ENCODE measurements at places on chromosomes 5 and 9.
A peak's percentile ranks its signal among the peaks of the same experiment; 100 is the strongest.

DNA sequence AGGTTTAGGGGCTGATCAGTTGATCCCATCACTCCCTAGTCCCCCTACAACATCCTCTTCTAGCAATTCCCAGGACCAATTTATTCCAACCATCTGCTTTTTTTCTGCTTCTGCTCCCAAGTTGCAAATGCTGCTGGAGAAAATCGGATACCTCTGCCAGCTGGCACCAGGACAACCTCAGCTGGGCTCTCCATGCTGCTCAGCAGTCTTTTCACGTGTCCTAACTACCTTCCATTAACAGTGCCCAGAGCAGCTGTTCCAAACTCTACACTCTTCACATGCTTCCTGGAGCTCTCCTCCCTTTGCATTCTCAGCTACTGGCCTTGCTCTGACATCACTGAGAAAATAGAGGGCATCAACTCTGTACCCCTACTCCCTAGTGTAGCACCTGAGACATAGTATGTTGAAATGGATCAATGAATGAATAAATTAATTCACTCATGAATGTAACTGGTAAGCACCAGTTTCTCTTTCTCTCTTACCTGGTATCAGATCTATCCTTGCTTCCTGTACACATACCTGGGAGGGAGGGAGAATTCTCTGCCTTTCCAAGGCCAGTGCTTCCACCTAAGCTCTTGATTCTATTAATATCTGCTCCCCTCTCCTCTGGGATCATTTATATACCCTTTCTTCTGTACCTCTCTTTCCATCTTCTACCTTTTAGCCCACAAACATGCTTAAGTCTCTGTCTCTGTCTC lies 191.0 kb downstream of the RAB3C start:
- no peak for DNase-seq
- H3K27ac ChIP-seq = no peak overlapping the region
- H3K27me3 ChIP-seq = no peaks in the 10 kb centered on the region

DNA sequence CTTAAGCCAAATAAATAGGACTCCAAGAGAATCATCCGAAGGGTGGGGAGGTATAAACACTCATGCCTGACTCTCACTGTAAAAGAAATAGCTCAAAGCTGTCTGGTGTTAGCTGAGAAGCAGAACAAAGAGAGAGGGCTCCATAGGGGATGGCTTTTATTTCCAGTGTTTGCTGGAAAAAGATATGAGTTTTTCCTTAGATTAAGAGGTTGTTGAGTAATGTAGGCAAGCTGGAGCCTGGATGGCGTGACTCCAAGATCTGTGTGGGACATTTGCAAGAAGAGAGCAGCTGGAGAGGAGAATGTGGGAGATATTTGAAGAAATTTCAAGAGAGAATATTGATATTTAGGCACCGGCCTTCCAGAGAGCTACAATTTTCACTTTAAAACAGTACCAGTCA lies 793.7 kb upstream of the RGMB start:
- no peak overlapping the region for H3K27ac ChIP-seq
- no peak overlapping the region for H3K4me3 ChIP-seq
- H3K27me3 ChIP-seq = no peaks in the 10 kb centered on the region

- H3K27ac ChIP-seq = no peak overlapping the region
- no peaks in the 10 kb centered on the region for H3K36me3 ChIP-seq
- H3K4me3 ChIP-seq = no peak overlapping the region
- no peaks in the 10 kb centered on the region for H3K27me3 ChIP-seq
These were observed 133.3 kb downstream of the CACNA1B start for GRCh38 chr9:138010861-138011260.

DNA sequence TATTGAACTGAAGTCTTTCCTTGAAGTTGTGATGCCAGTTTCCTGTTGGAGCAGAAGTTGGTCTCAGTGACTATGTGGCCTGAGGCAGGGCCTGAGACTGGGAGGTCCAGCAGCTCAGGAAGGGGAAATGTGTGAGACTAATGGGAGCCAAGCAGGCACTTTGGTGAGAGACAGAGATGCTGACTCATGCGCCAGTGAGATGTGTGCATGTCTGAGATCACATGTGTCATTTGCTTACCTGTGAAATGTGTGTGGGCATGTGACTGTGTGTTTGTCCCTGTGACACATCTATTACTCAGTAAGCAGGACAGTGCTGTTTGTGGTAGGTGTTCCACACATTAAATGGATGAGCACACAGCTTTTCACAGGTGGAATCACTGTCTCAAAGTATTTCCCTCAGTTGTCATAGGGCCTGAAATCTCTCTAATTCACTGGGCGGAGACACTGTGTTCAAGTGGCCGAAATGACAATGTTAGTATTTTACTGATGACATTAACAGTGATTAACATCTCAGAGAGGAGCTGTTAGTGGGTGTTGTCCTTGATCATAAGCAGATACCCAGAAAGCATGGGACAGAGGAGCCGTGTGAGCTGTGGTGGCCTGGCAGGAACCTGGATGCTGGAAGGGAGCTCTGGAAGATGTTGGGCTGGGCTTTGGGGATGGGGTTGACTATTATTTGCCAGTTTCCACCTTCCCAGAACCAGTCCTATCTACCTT lies 7.4 kb downstream of the NPR2 start:
- H3K4me3 ChIP-seq = no peak overlapping the region
- no peak overlapping the region for H3K27ac ChIP-seq
- peaks cover 28% of the 10 kb centered on the region for H3K4me1 ChIP-seq
- no peak for DNase-seq

DNA sequence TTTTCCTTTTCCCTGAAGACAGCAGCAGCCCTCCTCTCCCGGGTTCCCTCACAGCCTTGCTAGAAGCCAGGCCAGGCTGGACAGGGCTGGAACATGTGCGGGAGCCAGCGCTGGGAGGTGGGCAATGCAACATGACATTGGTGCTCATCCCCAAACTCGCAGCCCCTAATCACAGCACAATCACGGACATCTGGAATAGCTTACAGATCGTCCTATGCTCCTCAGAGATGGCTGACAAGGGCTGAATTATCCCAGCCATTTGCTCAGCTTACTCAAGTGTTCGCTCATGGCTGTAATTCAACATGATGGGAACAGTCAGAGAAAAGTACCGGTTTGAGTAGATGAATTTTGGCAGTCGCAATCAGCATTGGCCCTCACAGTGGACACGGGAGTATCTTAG lies 49.8 kb downstream of the FSTL4 start:
- no peaks in the 10 kb centered on the region for H3K4me1 ChIP-seq
- H3K27me3 ChIP-seq = no peaks in the 10 kb centered on the region
- no peak overlapping the region for H3K4me3 ChIP-seq
- DNase-seq = no peak

DNA sequence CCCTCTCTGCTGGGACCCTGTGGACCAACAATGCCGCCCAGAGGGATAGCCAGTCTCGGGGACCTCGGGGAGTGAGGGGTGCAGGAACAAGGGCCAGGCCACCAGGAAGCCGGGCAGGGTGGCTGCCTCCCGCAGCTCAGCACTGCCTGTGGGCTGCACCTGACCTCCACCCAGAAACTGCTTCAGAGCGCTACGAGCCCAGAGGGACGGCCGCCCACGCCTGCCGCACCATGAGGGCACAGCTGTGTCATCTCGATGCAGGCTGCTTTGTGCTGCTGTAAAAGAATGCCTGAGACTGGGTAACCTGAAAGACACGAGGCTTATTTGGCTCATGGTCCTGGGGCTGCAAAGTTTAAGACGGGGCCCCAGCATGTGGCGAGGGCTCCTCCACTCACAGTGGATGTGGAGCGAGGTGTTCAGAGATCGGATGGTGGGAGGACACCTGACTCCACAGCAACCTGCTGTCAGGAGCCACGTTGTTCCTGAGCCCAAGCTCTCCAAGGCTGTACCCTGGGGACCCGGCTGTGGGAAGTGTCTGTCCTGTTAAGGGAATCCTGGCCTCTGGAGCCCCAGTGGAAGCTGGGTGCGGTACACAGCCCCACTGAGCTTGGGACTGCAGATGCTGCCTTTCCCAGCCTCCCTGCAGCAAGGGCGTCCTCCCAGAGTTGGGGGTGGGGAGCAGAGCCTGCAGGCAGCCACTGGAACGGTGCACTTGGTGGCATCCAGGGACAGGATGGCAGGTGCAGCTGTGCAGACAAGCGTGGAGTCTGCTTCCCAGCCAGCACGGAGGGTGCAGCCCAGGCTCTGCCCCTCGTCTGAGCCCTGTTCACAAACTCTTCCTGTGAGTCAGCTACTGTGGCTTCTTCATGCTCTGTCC lies 11.8 kb upstream of the ZDHHC11 start:
- no peak overlapping the region for H3K4me3 ChIP-seq
- peaks cover 30% of the 10 kb centered on the region for H3K36me3 ChIP-seq
- no peaks in the 10 kb centered on the region for H3K27me3 ChIP-seq

GRCh38 chr5:91126888-91127287 lies 256.2 kb downstream of the ARRDC3 start:
- H3K36me3 ChIP-seq = no peaks in the 10 kb centered on the region
- H3K4me1 ChIP-seq = peaks cover 37% of the 10 kb centered on the region
- peak overlapping the region; percentile 64 for H3K27ac ChIP-seq
- H3K4me3 ChIP-seq = no peak overlapping the region
- no peaks in the 10 kb centered on the region for H3K27me3 ChIP-seq
- no peak for DNase-seq

GRCh38 chr5:169421677-169422076 lies 120.7 kb upstream of the SLIT3 start:
- DNase-seq = no peak
- no peak overlapping the region for H3K27ac ChIP-seq
- H3K4me1 ChIP-seq = no peaks in the 10 kb centered on the region
- H3K36me3 ChIP-seq = no peaks in the 10 kb centered on the region
- no peak overlapping the region for H3K4me3 ChIP-seq
- H3K27me3 ChIP-seq = no peaks in the 10 kb centered on the region

DNA sequence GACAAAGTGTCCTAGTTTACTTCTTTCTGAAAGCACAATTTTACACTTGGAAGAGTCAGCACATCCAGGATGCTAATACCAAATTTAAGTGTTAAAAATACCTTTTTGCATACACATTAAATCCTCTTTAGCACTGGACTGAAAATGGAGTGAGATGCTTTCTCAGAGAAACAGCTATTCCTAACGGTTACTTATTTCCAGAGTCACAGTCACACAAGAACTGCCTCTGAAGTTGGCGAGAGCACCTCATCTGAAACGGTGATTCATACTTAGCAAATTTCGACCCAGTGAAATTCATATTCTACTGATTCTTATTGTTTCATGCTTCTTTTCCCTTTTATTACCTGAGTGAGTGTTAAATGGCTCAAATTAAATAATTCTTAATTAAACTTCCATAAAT lies 12.2 kb downstream of the CDH18 start:
- no peak overlapping the region for H3K4me3 ChIP-seq
- no peaks in the 10 kb centered on the region for H3K27me3 ChIP-seq
- H3K27ac ChIP-seq = no peak overlapping the region
- H3K36me3 ChIP-seq = no peaks in the 10 kb centered on the region
- no peak for DNase-seq
- H3K4me1 ChIP-seq = no peaks in the 10 kb centered on the region

GRCh38 chr5:179348843-179349242 lies 3.6 kb upstream of the ADAMTS2 start:
- no peaks in the 10 kb centered on the region for H3K27me3 ChIP-seq
- DNase-seq = no peak
- H3K36me3 ChIP-seq = no peaks in the 10 kb centered on the region
- H3K4me1 ChIP-seq = peaks cover 5% of the 10 kb centered on the region

DNA sequence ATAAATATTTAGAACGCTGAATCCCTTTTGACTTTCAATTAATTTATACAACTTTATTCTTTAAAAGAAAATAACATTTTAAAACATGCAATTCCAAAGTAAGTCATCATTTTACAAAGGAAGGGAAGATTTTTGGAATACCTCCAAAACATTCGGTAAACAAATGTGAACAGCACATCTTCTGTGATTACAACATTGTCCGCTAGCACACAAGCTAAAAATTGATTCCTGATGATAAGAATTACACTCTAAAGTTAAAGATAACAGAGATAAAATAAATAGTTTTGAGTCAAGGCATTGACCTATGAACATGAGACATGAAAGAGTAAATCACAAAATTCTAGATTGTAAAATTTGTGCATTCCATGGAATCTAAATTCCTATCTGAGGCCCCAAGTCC lies 56.2 kb upstream of the TRAF1 start:
- peaks cover 2% of the 10 kb centered on the region for H3K36me3 ChIP-seq
- H3K4me1 ChIP-seq = no peaks in the 10 kb centered on the region
- no peaks in the 10 kb centered on the region for H3K27me3 ChIP-seq
- no peak for DNase-seq

DNA sequence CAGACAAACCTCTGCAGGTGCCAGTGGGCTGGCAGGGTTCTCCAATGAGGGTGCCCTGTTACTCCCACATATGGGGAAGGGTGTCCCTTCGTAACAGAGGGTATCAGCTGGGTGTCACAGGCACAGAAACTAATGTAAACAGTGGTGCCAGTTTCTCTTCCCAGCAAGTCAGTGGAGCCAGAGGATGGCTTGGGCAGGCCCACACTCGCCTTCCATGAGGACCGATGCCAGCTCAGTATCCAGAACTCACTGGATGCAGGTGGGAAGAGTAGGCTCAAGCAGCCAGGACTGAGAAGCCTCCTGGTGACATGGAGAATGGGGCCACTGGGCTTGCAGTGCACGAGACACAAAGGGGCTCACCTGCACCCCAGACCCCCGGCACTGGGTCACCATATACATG lies 30.4 kb downstream of the FSTL4 start:
- no peak for DNase-seq
- no peak overlapping the region for H3K4me3 ChIP-seq
- no peaks in the 10 kb centered on the region for H3K36me3 ChIP-seq
- H3K4me1 ChIP-seq = no peaks in the 10 kb centered on the region

DNA sequence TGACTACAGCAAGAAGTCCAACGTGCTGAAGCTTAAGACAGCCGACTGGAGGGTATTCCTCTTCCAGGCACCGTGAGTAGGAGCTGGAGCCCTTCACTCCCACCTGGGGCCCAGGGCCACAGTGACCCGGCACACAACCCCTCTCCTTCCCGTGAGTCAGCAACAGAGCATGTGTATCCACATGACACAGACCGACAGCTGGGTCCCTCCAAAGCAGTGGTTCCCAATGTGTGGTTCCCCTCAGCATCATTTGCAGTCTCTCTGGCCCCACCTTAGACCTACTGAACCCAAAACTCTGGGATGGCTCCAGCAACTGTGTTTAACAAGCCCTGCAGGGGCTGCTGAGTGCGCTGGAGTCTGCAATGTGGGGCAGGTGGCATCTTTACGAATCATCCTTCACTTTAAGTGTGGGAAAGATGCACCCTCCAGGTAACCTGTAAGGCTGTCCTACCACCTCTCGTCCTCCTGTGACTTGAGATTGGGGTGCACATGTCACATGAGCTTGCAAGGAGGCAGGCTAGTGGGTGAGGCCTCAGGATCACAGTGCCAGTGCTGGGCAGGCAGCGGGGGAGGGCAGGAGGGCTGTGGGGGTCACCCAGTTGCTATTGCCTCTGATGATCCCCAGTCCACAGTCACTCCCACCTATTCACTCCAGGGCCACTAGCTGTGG lies 42.2 kb downstream of the PSD2 start:
- no peaks in the 10 kb centered on the region for H3K27me3 ChIP-seq
- H3K36me3 ChIP-seq = no peaks in the 10 kb centered on the region
- DNase-seq = no peak
- H3K4me3 ChIP-seq = no peak overlapping the region

GRCh38 chr9:29325894-29326293 lies 1752.6 kb upstream of the C9orf72 start:
- no peaks in the 10 kb centered on the region for H3K4me1 ChIP-seq
- H3K36me3 ChIP-seq = no peaks in the 10 kb centered on the region
- no peak overlapping the region for H3K27ac ChIP-seq
